Brain microvascular endothelial cell (primary cell): ENCODE measurements at places on chromosomes 16 and 17.

DNA sequence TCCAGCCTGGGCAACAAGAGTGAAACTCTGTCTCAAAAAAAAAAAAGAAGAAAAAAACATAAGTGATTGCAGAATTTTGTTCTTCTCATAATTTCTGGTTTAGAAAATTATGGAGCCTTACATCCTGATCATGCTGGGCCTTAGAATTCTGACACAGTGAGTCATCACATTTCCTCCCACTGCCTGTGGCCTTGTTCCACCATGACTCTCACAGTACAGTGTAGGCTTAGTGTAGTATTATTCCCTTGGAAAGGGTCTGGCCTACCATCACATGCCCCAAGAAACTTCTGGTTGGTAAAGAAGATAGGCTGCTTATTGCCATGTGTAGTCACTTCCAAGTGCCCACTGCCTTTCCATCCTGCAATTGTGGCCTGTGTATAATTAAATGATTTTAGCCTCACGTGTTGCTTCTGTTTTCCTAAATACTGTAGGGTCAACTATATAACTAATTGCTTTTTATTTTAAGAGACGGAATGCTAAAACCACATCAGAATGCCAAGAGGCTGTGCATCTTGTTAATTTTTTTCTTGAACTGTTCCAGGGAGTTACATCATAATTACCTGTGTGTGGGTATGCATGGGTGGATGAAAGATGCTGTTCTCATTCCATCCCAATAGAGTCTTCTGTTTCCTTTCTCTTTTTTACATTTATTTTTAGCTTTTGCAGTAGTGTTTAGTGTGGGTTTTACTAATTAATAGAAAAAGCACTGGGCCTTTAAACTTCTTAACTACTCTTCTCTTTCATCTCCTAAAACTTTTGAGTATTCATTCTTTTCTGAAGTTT is 25.9 kb downstream of the OGFOD1 start:
- DNase-seq = peak; percentile 91

DNA sequence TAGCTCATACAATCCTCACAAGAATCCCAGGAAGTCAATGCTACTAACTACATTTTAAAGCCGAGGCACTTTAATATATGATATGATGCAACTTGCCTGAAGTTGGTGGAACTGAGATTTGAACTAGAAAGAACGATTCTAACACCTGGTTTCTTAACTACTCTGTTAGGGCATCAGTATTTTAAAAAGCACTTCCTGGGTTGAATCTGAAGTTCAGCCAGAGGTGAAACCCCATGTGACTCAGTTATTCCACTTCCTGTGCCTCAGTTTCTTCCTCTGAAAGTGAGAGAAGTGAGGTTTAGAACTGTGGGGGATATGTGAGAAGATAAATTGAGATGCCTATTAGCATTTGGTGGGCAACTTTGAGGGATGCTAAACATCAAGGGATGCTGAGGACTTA is 129.4 kb upstream of the ANKFN1 start:
- DNase-seq = no peak

- no peak for DNase-seq
Observed at GRCh38 chr16:51450909-51451308, 299.8 kb upstream of the SALL1 start.

DNA sequence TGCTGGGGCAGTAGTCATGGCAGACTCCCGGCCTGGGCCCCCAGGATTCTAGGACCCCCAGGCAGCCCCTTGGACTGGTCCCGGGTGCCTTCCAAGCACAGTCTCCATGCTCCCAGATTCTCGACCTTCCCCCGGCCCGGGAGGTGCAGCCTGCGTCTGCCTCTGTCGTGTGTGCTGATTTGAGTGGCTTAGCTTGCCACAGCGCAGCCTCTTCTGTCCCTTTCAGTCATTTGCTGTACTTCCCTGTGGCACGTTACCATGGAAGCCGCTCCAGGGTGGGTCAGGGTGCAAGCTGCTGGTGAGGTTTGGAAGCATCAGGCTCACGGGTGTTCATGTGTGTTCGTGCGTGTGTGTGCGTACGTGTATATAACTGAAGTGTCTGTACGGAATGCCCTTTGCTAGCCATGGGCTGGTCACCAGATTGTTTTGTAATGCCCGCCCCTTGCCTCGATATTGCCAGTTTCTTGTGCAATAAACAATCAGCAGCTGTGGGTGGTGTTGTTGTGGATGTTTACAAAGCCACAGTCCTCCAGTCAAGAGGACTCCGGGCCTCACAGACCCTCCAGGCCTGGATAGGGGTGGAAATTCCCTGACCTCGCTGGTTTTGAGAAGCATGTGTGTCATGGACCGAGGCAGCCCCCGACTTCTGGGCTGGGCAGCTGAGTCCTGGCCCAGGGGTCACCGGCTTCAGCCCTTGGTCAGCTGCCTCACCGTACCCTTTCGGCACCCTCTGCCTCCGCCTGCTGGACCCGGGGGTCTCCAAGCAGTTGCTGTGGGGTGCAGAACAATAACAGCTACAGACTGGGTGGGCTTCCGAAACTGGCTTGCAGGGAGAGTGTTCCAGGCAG is 9.7 kb upstream of the CLEC18A start:
- DNase-seq = no peak

- DNase-seq = peak; percentile 45
Observed at GRCh38 chr16:81279392-81279791, 35.4 kb upstream of the GAN start.

GRCh38 chr16:67549240-67549639 is 13.1 kb upstream of the CTCF start:
- DNase-seq = no peak

- DNase-seq = no peak
Observed at GRCh38 chr17:82442643-82443464, 7.7 kb downstream of the CYBC1 start.

- DNase-seq = no peak
Observed at GRCh38 chr17:40577611-40578065, 12.4 kb upstream of the CCR7 start.

DNA sequence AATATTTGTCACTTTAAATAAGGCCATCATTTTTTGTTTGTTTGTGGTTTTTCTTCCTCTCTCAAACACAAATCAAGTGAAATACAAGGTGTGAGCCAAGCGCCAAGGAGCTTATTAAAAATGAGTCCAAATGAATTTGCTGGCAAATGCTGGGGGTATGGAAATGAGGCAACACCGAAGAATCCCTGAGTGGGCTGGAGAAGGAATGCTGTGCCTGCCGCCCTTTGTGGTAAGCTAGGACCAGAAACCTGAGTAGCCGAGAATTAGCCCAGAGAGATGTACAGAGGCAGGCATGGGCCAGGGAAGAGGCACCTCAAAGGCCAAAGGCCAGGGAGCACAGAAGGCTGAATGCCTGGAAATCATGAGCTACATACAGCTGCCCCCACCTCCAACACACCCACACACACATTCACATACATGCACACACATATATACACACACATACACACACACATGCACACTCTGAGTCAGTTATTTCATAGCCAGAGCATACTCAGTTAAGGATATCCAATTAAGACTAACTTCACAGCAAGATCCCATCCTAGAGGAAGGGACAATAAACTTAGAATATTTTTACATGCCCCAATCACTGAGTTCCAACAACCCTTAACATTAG is 266.1 kb upstream of the DYNLRB2 start:
- DNase-seq = peak; percentile 79

DNA sequence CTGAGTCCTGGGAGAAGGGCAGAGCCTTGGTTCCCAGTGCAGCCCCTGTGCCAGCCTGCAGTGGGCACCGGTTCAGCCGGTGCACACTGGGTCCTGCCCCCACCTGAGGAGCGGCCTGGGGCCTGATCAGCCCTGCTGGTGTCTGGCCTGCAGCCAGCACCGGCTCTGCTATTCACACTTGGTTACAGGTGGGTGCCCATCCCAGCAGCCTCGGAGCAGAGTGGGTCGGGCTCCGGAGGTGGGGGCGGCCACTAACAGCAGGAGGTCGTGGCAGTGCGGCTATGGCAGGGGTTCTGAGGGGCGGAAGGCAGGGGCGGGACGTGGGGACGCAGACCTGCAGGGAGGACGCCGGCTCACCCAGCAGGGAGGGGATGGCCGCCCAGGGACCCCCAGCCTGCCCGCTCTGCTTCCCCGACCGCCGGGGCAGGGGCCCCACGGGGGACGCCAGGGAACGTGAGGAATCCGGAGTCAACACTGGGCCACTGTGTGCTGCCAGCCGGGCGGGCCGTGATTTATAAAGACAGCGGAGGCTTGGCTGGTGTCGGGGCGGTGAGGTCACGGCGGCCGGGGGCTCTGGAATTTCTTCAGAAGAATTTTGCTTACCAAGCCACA is 20.3 kb downstream of the METRNL start:
- DNase-seq = no peak

- DNase-seq = no peak
Observed at GRCh38 chr17:10549096-10549842, at the start of gene MYH2. MYH2 (minus strand) TSS chr17:10549658; CDS start chr17:10547920, 1,738 bp downstream.

GRCh38 chr16:51637770-51638094 is 486.7 kb upstream of the SALL1 start:
- DNase-seq = no peak

DNA sequence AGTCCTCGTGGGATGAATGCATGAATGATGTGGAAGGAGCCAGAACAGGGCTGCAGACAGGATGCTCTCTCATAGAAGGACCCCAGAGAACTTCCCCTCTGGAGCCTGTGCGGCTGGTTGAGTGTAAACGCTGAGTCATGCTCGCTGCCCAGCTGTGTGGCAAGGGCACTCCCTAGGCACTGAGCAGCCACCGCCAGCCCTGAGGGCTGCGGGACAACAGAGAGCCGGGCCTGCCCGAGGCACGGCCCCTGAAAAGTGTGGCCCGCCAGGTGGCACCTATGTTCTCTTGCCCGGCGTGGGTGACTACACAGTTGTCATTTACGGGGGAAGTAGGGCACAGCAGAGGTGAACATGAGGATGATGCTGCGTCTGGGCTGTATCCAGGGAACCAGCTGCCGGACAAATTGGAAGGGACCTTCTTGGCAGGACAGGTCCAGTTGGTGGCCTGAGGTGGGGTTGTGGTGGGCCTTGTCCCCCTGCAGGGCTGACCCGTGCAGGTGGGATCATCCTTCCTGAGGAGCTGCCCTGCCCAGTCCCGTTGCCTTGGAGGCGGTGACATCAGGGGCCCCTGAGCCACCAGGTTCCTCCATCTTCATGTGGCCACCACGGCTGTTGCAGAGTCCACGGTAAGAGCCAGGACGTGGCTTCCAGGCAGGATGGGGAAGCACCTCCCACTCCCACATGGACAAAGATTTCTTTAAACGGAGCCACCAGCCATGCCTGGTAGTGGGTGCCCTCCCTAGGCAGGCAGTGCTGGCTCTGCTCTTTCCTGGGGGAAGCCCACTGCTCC is 94.8 kb upstream of the CBX4 start:
- no peak for DNase-seq

DNA sequence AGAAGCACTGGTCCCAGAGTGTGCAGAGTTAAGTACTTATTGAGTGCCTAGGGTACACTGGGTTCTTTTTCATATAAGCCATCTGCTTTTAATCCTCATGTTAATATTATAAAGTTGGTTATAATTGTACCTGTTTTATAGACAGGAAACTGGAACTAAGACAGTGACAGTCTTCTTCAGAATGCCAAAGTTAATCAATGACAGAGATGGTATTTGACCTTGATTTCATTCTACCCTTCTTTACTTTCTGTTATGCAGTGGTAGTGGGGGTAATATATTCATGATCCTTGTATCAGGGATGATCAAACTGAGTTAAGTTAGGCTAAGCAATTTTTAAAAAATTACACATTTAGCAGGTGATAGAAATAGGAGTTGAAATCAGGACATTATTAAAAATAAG is 108.6 kb upstream of the GOT2 start:
- no peak for DNase-seq

DNA sequence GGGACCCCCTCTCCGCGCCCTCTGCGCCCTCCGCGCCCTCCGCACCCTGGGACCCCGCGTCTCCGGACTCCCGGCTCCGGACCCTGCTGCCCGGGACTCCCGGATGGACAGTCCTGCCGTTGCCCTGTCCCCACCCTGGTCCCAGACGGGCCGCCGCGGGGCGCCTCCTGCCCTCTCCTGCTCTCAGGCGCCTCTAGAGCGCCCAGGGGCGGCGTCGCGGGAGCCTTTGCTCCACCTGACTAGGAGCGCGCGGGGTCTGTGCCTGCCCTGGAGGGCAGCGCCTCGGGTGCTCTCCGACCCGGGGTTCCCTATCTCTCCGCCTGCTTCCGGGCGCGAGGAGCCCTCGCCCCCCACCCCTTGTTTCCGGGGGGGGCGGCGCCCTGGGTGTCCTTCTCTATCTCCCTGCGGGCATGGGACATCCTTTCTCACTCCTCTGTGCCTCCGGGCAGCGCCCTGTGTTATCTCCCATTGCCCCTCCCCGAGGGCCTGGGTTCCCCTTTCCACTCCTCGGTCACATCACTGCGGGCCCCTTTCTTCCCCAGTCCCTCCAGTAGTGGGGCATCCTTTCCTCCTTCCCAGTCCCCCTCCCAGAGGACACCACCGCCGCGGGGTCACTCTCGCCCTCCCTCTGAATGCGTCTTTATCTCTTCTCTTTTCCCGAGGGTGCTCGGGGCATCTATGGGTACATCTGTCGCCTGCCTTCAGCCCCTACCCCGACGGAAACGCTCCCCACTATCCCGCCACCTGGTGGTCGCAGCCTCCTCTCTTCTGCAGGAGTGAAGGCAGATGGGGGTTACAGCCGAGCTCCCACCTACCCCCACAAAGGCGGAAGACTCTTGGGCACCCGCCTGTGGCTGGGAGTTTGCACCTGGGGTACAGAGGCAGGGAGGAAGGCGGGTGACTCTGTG is 875 bp downstream of the PRKCB start:
- no peak for DNase-seq

GRCh38 chr16:66953462-66954096 is 7.5 kb upstream of the CES3 start:
- DNase-seq = no peak

DNA sequence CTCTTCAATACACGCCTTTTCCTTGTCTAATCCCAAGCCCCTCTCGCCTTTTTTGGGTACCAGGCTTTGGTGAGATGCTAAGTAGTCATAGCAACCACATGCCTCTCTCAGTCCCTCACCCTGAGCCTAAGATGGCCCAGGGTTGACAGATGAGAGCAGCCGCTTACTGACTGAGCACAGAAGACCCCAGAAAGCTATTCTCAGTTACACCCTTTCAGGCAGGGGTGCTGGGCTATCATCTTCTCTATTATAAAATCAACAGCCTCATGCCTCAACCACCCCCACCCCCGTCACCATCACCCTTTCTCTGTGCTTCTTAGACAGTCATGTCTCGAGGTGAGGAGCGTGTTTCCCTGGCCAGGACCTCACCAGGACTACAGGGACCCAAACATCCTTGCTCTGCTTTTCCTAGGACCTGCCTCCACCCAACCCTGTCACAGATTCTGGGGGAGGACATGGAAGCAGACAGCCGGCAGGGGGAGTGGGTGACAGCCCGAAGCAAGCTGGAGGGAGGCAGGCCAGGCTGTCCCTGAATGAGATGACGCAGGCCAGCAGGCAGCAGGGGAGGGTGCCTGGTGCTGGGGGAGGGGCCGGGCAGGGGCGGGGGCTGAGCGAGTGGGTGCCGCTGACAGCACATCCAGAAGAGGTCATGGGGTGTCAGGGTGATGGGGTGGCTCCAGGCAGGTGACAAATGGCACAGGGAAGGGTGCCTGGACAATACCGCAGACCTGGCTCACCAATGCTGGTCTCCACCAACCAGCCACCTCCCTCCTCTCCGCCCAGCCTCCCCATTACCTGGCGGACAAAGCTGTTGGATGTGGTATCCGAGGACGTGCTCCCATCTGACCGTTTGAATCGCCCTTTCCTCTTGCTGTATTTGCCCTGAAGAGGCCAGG is 3.1 kb downstream of the CACNB1 start:
- peak; percentile 69 for DNase-seq

- DNase-seq = no peak
Observed at GRCh38 chr17:64340557-64340956, 50.1 kb downstream of the PECAM1 start.
